SW 1271 (cell line): ENCODE measurements at places on chromosomes 4 and X.

- no peak for DNase-seq
These were observed 550.7 kb upstream of the SLIT2 start for GRCh38 chr4:19700992-19701391.

- no peak for DNase-seq
These were observed 624.0 kb downstream of the MID1IP1 start for GRCh38 chrX:39425124-39425806.

DNA sequence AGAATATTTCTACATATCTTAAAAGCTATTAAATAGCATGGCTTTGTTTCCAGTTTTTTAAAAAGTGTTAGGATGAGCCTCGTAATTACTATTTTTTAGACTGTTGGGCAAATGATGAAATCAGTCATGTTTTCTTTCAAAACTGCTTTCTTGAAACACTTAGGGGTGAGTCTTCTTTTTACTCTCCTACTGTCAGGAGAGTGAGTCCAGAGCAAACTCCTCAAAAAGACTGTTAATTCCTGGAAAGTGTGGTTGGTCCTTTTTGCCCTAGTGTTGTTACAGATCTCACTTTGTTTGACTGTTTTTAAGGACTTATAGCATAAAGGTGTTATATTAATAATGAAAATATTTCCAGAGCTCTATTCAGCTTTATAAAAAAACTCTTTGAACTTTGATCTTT, 6.3 kb downstream of the GSTCD start:
- no peak for DNase-seq

DNA sequence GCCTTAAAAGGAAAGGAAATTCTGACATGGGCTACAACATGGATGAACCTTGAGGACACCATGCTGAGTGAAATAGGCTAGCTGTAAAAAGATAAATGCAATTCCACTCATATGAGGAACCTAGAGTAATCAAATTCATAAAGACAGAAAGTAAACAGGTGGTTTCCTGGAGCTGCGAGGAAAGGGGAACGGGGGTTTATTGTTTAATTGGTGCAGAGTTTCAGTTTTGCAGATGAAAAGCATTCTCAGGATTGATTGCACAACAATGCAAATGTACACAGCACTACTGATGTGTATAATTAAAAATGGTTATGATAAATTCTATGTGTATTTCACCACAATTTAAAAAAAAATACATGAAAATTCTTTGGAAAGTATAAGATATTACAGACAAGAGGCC, 24.0 kb downstream of the PLRG1 start:
- no peak for DNase-seq

DNA sequence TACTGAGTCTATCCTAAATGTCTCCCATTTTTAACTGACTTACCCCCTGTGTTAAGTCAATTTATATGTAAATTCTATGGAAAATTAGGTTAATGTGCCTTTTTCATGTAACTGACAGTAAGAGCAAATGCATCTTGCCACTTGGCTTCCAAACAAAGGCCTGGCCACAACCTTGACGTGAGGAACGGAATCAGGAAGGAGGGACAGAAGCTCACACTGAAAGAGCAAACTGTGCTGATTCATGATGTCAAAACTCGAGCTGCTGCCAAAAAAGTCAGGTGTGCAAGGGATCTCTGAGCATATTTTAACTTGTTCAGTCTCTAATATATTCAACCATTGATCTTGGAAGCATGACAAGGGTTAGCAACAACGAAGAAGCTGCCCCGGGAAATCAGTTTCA, 35.8 kb downstream of the GPM6A start:
- no peak for DNase-seq

DNA sequence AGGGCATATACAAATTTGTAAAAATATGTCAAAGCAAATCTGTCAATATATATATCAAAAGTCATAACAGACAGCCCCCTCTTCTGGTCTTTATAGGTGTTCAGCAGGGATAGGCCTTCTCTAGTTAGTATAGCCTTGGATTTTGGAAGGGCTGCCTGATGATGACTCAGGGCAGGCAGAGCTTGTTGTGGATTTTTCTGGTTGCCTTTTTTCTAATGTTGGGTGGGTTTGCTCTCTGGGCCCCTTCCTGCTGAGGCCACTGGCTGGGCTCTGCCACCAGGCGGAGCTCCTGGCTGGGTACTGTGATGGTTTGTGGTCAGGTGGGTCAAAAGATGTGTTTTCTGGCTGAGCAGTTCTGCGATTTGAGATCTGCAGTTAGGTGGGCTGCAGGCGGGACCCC, 294.2 kb downstream of the GRIA2 start:
- no peak for DNase-seq

DNA sequence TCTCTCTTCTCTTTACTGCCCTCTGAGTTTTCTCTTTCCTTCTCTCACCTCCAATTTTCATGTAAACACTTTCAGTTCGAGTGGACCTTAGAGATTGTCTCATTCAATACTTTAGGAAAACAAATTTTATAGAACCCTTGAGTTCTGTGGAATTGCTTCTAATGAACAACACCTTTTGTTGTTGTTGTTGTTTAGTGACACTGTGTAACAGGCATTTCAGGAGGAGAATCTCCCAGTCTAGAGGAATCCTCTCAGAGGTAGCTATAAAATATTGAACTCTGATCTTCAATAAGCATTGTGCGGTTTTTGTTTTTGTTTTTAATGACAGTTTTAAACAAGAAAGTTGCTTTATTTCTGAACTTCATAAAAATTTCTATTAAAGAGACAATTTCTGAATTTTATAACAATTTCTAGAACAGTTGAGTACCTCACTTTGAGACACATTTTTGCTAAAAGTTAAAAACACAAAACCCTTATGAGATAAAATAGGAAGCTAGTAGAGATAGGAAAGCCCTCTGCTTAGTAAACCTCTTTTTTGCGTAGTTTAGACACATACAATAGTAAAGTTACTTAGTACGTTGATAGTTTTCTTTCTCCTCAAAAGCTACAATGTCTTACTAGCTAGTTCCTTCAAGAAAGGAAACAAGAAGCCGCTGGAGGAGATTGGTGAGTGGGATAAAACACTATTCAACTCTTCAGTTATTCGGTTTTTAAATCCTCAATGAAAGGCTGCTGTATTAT, 38.8 kb downstream of the CLCN3 start:
- no peak for DNase-seq

GRCh38 chr4:140133576-140133975, 20.4 kb downstream of the MAML3 start:
- DNase-seq, result no peak

DNA sequence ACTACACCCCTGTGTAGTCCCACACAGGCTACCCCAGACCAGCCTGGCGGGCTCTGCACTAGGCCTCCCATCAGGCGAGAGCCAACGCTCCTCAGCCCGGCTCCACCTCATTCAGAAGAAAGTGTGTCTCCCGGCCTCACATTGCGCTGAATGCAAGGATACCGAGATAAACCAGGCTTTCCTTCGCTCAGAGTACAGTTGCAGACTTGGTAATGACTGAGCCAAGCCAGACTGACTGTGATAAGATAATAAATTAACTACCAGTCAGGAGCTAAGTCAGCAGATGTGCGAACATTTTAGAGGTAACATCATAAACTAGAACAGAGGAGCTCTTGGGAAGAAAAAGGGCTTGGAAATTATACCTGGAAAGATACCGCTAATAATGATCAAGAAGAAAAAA, 397.6 kb downstream of the TRIML1 start:
- DNase-seq, result no peak

GRCh38 chr4:85745939-85746338, 271.0 kb downstream of the ARHGAP24 start:
- no peak for DNase-seq

DNA sequence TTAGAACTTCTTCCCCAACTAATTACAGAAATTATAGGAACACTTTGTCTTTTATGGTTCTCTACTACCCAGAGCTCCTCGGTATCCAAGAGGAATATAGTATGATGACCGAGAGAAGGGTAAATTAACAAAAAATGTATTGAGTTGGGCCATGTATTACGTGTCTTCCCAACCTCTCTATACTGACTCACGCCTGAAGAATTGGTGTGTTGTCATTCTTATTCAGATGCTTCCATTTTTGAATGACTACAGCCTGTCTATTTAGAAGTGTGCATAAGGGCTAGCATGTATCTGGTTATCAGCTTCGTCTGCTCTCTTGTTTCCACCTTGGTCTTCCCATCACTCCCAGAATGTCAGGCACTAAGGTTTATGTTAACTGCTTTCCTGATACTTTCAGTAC, 24.5 kb upstream of the SCD5 start:
- DNase-seq, result no peak

GRCh38 chrX:53283099-53283498, 1.7 kb upstream of the IQSEC2 start:
- DNase-seq, result no peak

DNA sequence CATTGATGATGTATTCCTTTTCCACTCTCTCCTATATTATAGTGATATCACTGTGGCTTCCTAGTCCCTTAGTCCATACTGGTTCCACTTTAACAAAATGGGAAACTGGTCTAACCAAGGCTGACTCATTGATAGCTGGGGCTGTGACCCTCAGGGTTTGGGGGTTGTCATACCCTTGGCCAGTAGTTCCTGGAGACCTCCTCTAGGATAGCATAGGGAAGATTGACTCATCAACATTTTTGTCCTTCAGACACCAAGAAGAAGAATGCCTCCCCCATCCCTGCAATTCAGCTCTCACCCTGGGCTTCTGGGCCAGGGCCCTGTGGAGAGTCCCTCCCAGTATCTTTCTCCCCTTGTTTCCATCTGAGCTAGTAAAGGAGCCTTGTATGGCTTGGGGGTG, 68.8 kb upstream of the PRPS1 start:
- no peak for DNase-seq

DNA sequence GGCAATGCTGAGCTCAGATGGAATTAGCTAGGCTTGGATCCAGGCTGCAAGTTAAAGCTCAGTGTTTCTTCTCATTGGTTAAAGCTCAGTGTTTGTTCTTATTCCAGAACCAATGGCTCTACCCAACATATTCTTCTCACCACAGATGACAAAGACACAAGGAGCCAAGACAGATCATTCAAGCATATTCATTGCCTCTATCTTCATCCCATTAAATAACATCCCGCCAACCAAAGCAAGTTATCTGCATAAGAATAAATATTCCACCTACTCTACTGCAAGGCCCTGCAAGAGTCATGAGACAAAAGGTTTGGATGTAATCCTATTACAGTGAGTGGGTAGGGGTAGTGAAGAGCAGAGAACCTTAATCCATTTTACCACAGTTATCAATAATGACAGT, 766.5 kb downstream of the C4orf33 start:
- no peak for DNase-seq

- no peak for DNase-seq
These were observed 92.7 kb downstream of the CBLL2 start for GRCh38 chrX:22365460-22365859.

DNA sequence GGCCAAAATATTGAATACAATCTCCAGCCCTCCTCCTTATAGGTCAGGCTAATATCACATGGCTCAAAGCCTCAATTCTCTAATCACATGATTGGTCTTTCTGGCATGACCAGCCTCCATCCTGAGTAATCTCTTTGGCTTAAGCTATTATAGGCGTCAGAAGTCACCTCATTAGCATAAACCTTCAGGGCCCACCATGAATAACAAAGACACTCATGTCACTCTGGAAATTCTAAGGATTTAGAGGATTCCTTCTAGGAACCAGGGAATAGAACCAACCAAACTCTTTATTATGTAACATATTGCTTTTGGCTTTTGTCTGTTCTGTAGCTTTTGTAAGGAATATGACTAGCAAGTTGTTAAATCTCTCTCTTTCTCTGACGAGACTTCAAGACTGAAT, 109.2 kb upstream of the IGFBP7 start:
- no peak for DNase-seq

- DNase-seq, result no peak
These were observed 181.2 kb upstream of the ETNPPL start for GRCh38 chr4:108943976-108944591.

DNA sequence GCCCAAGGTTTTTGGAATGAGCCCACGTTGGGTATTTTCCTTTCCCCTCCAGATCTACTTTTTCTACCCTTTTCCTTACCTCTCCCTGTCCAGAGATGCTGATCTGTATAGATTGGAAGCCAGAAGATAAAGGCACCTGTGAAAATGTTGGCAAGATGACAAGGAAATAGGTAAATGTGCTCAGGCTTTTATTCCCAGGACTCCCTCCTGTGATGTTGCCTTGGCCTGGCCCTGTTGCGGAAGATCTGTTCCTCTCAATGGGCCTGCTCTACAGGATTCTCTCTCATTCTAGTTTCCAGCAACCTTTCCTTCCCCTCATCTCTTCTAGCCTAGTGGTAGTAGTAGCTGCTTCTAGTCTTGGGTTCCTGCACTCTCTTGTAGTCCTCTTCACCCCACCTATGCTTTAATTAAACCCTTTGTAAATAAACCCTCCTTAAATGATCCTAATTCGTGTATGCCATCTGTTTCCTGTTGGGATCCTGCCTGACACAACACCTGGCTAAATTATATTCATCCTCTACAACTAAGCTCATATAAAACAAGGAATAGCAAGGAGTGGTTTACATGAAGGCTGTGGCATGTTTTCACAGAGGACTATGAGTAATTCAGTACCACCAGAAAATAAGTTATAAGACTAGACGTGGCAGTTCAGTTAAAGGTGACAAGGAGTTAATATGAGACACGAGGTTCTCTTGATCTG, 95.7 kb upstream of the MAOA start:
- DNase-seq, result no peak

- DNase-seq, result no peak
These were observed 14.9 kb upstream of the RRAGB start for GRCh38 chrX:55702671-55703070.

- DNase-seq, result no peak
These were observed 45.6 kb downstream of the RAP2C start for GRCh38 chrX:132173647-132174046.

GRCh38 chrX:15973299-15973698, 118.7 kb upstream of the AP1S2 start:
- DNase-seq, result peak; percentile 4

DNA sequence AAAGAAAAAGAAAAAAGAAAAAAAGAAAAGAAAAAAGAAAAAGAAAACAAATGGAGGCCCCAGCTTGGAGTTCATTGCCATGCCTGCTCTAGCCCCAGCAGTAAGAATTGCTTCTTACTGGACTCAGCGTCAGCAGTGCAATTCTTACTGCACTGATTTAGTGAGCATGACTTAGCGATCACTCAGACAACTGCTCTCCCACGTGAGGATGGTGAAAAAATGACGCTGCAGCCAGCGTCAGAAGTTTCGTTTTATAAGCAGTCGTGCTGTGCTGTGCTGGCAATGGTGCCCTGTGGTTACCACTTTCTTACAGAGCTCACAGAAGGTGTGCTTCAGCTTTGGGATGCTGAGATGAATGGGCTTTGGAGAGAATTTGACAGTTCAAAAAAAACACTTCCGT, 68.3 kb upstream of the DDX3X start:
- DNase-seq, result no peak

GRCh38 chr4:4574792-4575191, 32.9 kb upstream of the STX18 start:
- DNase-seq, result no peak

- DNase-seq, result no peak
These were observed 218.7 kb downstream of the NWD2 start for GRCh38 chr4:37463033-37463856.

- DNase-seq, result no peak
These were observed 3.3 kb downstream of the GASK1B start for GRCh38 chr4:158169506-158169905.

DNA sequence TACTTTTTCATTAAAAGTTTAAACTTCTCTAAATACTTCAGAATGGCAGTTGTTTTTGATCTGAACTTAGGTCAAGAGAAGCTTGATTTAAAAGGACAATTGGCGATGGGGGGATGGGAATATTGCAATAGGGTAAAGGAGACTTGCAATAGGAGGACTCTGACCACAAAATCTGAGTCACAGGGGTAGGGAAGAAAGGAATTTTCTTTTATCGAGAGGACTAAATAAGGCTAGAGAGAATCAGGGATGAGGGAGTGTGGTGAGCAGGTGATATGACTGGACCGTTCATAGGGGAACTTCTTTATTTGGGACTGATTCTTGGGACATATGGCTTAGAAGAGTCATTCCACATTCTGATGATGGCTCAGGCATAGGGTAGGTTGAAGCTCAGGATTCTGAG, 1260.2 kb downstream of the ADGRL3 start:
- no peak for DNase-seq
